ENCODE measurements at places on chromosomes 16 and 17. TPM values are rescaled to one million over a fixed set of nuclear protein-coding genes. Genes with fewer than 3 reads are reported as not detected.

- H3K27me3 ChIP-seq, result no peaks in the 10 kb centered on the region
- no peaks in the 10 kb centered on the region for H3K36me3 ChIP-seq
- no peak overlapping the region for H3K4me3 ChIP-seq
- no peak overlapping the region for H3K27ac ChIP-seq
Measured at GRCh38 chr17:6365200-6365943, 69.5 kb downstream of the AIPL1 start.

GRCh38 chr17:15250135-15250860 is 14.8 kb downstream of the PMP22 start:
- peaks cover 10% of the 10 kb centered on the region for H3K36me3 ChIP-seq
- H3K4me3 ChIP-seq, result no peak overlapping the region
- no peak for DNase-seq
- peak overlapping the region; percentile 20 for H3K27ac ChIP-seq
- H3K4me1 ChIP-seq, result no peaks in the 10 kb centered on the region
- no peaks in the 10 kb centered on the region for H3K27me3 ChIP-seq

GRCh38 chr16:24686678-24687077 is 42.8 kb upstream of the TNRC6A start:
- H3K27me3 ChIP-seq, result no peaks in the 10 kb centered on the region
- H3K36me3 ChIP-seq, result no peaks in the 10 kb centered on the region
- no peak for DNase-seq
- H3K4me1 ChIP-seq, result peaks cover 5% of the 10 kb centered on the region

DNA sequence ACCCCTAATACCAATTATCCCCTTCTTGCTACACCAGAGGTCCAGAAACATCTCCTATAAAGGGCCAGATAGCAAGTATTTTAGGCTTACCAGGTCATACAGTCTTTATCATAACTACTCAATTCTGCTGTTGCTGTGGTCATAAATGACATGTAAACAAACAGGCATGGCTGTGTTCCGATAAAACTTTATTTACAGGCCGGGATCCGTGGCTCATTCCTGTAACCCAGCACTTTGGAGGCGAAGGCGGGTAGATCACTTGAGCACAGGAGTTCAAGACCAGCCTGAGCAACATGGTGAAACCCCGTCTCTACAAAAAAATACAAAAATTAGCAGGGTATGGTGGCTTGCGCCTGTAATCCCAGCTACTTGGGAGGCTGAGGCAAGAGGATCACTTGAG is 12.3 kb downstream of the ASGR1 start:
- DNase-seq, result no peak
- H3K27me3 ChIP-seq, result no peaks in the 10 kb centered on the region
- no peaks in the 10 kb centered on the region for H3K36me3 ChIP-seq
- no peaks in the 10 kb centered on the region for H3K4me1 ChIP-seq
- no peak overlapping the region for H3K27ac ChIP-seq
- H3K4me3 ChIP-seq, result no peak overlapping the region

DNA sequence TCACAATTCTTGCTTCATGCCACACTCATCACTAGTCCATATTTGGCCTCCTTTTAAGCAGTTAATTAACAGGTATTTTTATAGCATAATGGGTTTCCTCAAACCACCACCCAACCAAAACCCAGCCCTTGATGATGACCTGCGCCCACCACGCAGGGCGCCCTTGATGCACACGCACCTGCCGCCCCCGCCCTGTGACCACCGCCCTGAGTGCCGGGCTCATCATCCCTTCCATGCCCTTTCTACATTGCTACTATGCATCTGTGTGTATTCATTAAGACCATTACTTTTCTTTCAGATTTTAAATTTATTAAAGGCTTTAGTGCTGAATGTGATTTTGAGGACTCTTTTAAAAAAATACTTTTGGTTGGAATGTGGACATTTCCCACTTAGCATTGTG is 204.8 kb upstream of the CHMP6 start:
- H3K36me3 ChIP-seq, result no peaks in the 10 kb centered on the region
- no peak for DNase-seq
- H3K27ac ChIP-seq, result no peak overlapping the region
- H3K4me3 ChIP-seq, result no peak overlapping the region

DNA sequence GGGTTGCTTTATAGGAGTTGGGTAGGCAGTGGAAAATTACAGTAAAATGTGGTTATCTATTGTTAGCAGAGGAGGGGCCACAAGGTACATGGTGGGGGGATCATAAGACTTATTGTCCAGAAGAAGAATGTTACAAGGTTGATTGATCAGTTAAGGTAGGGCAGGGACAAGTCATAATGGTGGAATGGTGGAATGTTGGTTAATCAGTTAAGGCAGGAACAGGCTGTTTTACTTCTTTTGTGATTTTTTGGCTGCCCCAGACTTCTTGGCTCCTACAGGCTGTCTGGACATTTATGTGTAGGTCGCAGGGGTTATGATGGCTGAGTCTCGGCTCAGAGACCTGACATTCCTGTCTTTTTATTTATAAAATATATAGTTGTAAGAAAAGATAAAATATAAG is 2277.1 kb downstream of the TP53TG3F start:
- H3K36me3 ChIP-seq, result no peaks in the 10 kb centered on the region
- H3K4me1 ChIP-seq, result no peaks in the 10 kb centered on the region
- H3K27me3 ChIP-seq, result no peaks in the 10 kb centered on the region
- DNase-seq, result no peak
- H3K4me3 ChIP-seq, result no peak overlapping the region

DNA sequence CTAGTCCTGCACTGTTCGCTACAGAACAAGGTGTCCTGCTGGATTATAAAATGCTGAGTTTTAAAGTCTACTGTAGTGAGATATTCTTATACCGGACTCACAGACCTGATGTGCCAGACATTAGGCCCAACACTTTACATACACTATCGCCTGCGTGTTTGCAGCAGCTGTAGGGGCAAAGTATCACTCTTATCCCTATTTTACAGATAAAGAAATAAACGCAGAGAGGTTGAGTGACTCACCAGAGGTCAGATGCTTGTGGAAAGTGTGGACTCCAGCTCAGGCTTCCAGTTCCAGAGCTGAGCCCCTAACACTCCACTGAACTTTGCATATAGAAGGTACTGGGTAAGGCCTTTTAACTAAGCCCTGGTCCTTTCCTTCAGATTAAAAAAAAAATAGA is 47.4 kb downstream of the PLXDC1 start:
- H3K4me1 ChIP-seq, result no peaks in the 10 kb centered on the region
- H3K27me3 ChIP-seq, result no peaks in the 10 kb centered on the region
- no peak for DNase-seq
- no peak overlapping the region for H3K27ac ChIP-seq

SHISA9 gene
- total RNA-seq, result 0.13 TPM

Measured in upper lobe of left lung (tissue), 6 donors.